Activated naive CD8-positive, alpha-beta T cell treated with anti-CD3 and anti-CD28 coated beads, Interleukin-2, amount 10 ng/mL, durations not matched to agents 7 days and 5 days (primary cell): ENCODE measurements at places on chromosomes 2 and 18. TPM values are rescaled to one million over a fixed set of nuclear protein-coding genes. Genes with fewer than 3 reads are reported as not detected.

TEKT4 gene
- total RNA-seq = not detected

IL1RL2 gene
- total RNA-seq = not detected

ASB18 gene
- total RNA-seq = not detected

NTSR2 gene
- not detected for total RNA-seq

DSC3 gene
- total RNA-seq = not detected

ZSWIM2 gene
- not detected for total RNA-seq

POTEE gene
- total RNA-seq = 0.47 TPM

DNA sequence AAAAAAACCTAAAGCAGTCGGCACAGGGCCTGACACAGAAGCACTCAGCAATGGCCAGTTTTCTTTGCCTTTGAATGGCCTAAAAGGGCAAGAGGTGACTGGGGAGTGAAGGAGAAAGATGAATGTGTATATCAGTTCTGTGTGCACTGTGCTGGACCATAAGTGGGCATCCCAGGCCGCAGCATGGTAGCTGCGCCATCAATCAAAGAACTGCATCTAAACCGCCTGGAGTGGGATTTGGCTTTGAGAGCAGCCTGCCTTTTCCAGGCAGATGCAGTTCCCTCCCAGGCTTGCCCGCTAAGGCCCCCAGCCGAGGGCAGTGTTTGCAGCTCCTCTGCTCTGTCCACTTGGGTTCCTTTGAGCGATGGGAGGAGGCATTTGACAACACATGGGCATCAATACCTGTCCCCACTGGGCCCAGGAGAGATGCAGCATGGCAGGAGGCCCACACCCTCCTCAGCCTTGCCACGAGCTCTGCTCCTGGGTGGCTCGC is 144.1 kb downstream of the FAM210A start:
- H3K36me3 ChIP-seq = peaks cover 16% of the 10 kb centered on the region
- H3K27me3 ChIP-seq = no peaks in the 10 kb centered on the region
- H3K4me1 ChIP-seq = peaks cover 65% of the 10 kb centered on the region
- DNase-seq = no peak

DNA sequence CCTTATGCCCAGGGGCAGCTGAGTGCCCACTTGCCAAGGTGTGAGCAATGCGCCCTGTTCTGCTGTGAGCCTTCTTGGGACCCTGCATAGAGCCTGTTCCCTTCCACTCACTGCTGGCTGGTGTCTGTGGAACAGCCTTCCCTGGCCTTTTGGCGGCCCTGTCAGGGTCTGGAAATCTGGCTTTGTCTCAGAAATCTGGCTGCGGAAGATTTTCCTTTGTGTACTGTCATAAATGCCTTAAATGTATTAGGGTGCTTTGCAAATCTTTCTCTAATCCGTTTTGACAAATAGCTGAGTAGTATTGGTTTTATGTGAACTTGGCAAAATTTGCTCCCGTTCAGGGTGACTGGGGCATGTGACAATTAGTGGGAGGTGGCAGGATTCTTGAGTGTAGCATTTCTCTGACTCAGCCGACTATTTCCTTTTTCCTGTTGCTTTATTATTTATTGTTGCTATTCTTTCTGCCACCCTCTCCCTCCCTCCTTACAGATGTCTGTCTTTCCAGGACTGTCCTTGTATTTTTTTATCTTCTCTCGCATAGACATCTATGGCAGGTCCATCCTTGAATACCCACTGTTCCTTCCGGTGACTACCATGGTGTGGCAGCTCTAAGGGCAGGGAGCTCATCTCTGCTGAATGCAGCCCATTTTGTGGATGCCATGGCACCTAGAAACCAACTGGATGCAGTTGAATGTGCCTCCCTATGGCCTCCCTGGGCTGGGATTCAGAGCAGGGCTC is 41.8 kb downstream of the LDLRAD4 start:
- no peak overlapping the region for H3K4me3 ChIP-seq
- peaks cover 9% of the 10 kb centered on the region for H3K27me3 ChIP-seq
- no peak overlapping the region for H3K27ac ChIP-seq
- no peaks in the 10 kb centered on the region for H3K36me3 ChIP-seq

- peaks cover 2% of the 10 kb centered on the region for H3K4me1 ChIP-seq
- DNase-seq = no peak
- H3K4me3 ChIP-seq = no peak overlapping the region
- peaks cover 9% of the 10 kb centered on the region for H3K36me3 ChIP-seq
- no peaks in the 10 kb centered on the region for H3K27me3 ChIP-seq
Measured at GRCh38 chr2:222943820-222944219, 83.0 kb downstream of the ACSL3 start.

GRCh38 chr2:60962528-60962927 is 55.0 kb upstream of the PEX13 start:
- no peak overlapping the region for H3K27ac ChIP-seq
- H3K4me1 ChIP-seq = peaks cover 32% of the 10 kb centered on the region
- peaks cover 38% of the 10 kb centered on the region for H3K36me3 ChIP-seq
- DNase-seq = no peak
- no peaks in the 10 kb centered on the region for H3K27me3 ChIP-seq

DNA sequence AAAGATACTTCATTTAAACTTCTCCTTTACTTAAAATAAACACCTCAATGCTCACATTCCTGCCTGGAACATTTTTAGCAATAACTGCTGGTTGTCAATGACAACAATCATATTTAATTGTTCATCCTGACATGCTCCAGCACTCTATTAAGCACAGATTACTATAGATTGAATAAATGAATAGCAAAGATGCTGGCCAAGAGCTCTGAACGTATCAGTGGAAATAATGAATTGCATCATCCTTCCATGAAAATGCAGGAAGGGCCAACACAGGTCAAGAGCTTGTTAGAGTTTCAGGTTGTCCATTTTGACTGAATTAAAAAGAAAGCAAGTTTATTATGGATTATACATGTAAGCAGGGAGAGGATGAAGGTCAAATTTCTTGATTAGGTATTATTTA is 994.0 kb downstream of the TSN start:
- H3K36me3 ChIP-seq = no peaks in the 10 kb centered on the region
- no peak overlapping the region for H3K27ac ChIP-seq
- H3K4me3 ChIP-seq = no peak overlapping the region
- H3K27me3 ChIP-seq = no peaks in the 10 kb centered on the region
- no peaks in the 10 kb centered on the region for H3K4me1 ChIP-seq
- no peak for DNase-seq

DNA sequence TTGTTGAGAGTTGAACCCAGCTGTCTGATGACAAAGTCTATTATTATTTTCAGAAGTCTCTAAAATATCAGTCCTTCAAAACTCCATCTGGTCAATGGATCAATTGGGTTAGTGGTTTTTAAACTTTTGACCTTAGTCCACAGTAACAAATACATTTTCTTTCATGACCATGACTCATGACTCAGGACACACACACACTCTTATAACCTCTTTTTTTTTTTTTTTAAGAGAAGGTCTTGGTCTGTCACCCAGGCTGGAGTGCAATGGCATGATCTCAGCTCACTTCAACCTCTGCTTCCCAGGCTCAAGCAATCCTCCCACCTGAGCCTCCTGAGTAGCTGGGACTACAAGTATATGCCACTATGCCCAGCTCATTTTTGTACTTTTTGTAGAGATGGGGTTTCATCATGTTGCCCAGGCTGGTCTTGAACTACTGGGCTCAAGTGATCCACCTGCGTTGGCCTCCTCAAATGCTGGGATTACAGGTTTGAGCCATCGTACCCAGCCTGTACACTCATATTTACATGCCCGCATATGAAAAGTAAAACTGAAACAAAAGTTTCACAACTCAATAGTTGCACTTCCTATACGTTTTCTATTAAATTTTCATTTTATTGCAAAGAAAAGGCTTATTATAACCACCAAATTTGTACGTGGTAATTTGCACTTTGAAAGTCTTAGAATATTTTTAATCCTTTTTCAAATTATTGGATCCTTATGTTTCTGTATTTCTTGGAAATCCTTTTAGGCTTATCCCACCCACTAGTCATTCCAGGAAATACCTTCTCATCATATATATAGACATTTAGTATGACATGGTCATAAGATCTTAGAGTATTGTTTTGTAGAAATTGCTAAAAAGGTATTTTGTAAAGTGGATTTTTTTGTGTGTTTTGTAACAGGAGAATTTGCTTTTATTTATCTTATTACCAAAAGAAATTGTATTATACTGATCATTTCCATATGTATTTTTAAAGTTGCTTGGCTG is 199.0 kb downstream of the LPIN1 start:
- no peak for DNase-seq
- H3K4me1 ChIP-seq = peaks cover 10% of the 10 kb centered on the region
- peaks cover 5% of the 10 kb centered on the region for H3K36me3 ChIP-seq
- no peaks in the 10 kb centered on the region for H3K27me3 ChIP-seq
- peak overlapping the region; percentile 71 for H3K4me3 ChIP-seq
- H3K27ac ChIP-seq = peak overlapping the region; percentile 86

DNA sequence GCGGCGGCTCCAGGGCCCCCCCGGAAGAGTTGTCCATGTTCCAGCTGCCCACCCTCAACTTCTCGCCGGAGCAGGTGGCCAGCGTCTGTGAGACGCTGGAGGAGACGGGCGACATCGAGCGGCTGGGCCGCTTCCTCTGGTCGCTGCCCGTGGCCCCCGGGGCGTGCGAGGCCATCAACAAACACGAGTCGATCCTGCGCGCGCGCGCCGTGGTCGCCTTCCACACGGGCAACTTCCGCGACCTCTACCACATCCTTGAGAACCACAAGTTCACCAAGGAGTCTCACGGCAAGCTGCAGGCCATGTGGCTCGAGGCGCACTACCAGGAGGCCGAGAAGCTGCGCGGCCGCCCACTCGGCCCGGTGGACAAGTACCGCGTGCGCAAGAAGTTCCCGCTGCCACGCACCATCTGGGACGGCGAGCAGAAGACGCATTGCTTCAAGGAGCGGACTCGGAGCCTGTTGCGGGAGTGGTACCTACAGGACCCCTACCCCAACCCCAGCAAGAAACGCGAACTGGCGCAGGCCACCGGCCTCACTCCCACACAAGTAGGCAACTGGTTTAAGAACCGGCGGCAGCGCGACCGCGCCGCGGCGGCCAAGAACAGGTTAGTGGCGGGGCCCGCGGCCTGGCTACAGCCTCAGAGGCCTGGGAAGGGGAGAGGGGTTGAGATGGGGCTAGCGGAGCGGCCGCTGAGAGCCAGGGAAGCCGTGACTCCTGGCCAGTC is 965 bp downstream of the SIX3 start:
- H3K27me3 ChIP-seq = peaks cover 86% of the 10 kb centered on the region
- peak; percentile 58 for DNase-seq
- H3K4me3 ChIP-seq = peak overlapping the region; percentile 44
- peaks cover 20% of the 10 kb centered on the region for H3K4me1 ChIP-seq
- H3K36me3 ChIP-seq = no peaks in the 10 kb centered on the region

GRCh38 chr2:217223222-217223930 is 363.5 kb upstream of the TNP1 start:
- DNase-seq = peak; percentile 45
- no peaks in the 10 kb centered on the region for H3K27me3 ChIP-seq
- H3K4me3 ChIP-seq = peak overlapping the region; percentile 62

DNA sequence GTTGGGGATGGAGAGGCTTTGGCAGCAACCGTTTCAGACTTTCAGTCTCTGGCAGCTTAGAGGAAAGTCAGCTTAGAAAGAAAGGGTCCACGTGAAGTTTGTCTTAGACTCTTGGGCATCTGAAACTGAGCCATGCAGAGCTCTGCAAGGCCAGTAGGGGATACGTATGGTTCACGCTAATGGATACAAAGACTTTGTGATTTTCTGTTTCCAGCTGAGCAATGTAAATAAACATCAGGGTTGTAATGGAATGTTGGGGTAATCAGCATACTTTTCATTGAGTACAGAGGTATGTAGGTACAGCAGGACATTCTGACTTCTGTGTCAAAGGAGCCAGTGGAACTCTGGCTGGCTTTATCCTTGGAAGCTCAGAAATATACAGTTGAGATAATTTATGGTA is 31.0 kb downstream of the RALB start:
- no peak overlapping the region for H3K27ac ChIP-seq
- H3K36me3 ChIP-seq = peaks cover 53% of the 10 kb centered on the region
- no peak overlapping the region for H3K4me3 ChIP-seq
- no peaks in the 10 kb centered on the region for H3K27me3 ChIP-seq
- peaks cover 26% of the 10 kb centered on the region for H3K4me1 ChIP-seq
- DNase-seq = no peak

DNA sequence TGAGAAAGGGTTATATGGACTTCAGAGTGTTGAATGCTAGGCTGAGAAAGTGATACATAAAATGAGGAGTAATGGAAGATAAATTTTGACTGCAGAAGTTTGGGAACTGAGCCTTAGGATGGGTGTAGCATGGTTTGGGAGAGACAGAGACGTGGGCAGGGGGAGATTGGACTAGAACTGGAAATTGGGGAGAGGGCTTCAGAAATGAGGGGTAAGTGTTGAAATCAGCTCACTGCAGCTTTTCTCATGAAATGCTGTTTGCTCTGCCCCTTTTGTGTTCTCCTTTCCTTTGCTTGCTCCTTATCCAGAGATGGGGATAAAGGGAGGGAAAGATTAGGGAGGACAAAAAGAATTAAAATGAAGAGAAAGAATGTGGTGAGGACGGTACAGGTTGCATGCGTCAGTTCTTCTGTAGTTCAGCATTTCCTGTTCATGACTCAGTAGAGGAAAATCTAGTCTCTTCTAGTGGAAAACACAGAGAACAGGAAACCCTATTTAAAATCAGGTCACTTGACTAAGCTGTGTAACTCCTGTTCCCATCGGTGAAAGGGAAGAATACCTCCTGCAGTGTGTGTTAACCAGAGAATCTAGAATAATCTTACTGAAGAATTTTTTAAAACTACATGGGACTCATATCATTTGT is 105.6 kb downstream of the CRIM1 start:
- no peaks in the 10 kb centered on the region for H3K36me3 ChIP-seq
- no peaks in the 10 kb centered on the region for H3K27me3 ChIP-seq
- no peak for DNase-seq
- no peak overlapping the region for H3K27ac ChIP-seq

- H3K4me3 ChIP-seq = no peak overlapping the region
- no peaks in the 10 kb centered on the region for H3K36me3 ChIP-seq
- no peak for DNase-seq
- no peak overlapping the region for H3K27ac ChIP-seq
Measured at GRCh38 chr18:10018289-10018688, 104.5 kb downstream of the VAPA start.

- H3K27me3 ChIP-seq = no peaks in the 10 kb centered on the region
- H3K36me3 ChIP-seq = peaks cover 7% of the 10 kb centered on the region
- no peak overlapping the region for H3K4me3 ChIP-seq
- no peak for DNase-seq
- no peak overlapping the region for H3K27ac ChIP-seq
Measured at GRCh38 chr2:72175636-72176035, 28.0 kb upstream of the CYP26B1 start.
